HuH-7 (cell line): ENCODE measurements at places on chromosomes 12 and 14.

- DNase-seq = no peak
Measured at GRCh38 chr14:94702629-94703028, 67.3 kb downstream of the GSC start.

- no peak for DNase-seq
Measured at GRCh38 chr14:61147381-61147821, 133.7 kb downstream of the TMEM30B start.

DNA sequence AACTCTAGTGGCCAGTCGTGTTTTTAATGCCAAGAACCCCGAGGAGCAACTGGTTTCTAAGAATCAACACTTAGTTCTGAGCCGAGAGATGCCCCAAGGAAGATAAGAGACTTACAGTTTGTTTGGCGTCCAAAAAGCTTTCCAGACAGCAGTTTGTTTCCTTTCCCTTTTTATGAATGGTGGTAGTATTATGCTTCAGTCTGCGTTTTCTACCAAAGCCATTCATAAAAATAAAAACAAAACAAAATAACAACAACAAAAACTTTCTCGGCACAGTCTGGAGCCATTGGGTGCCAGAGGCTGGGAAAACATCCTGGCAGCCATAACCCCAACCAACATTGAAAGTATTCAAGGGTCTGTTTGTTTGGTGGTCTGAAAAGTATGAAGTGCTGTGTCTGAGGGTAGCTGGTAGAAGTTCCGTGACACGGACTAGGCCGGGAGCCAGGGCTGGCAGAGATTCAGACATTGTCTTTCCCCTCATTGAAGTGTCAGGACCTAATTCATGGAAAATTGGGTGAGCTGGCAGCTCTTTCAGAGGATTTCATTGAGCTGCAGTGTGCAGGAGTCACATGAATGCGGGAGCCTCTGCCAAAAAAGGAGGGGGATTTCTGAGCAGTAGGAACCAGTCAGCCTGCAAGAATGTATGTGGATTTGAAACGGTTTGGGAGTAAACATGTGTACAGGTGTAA, 124.2 kb downstream of the HMGA2 start:
- DNase-seq = no peak

GRCh38 chr14:69299286-69300035, 39.5 kb downstream of the GALNT16 start:
- no peak for DNase-seq

- no peak for DNase-seq
Measured at GRCh38 chr14:70882776-70883492, 24.3 kb upstream of the PCNX1 start.

DNA sequence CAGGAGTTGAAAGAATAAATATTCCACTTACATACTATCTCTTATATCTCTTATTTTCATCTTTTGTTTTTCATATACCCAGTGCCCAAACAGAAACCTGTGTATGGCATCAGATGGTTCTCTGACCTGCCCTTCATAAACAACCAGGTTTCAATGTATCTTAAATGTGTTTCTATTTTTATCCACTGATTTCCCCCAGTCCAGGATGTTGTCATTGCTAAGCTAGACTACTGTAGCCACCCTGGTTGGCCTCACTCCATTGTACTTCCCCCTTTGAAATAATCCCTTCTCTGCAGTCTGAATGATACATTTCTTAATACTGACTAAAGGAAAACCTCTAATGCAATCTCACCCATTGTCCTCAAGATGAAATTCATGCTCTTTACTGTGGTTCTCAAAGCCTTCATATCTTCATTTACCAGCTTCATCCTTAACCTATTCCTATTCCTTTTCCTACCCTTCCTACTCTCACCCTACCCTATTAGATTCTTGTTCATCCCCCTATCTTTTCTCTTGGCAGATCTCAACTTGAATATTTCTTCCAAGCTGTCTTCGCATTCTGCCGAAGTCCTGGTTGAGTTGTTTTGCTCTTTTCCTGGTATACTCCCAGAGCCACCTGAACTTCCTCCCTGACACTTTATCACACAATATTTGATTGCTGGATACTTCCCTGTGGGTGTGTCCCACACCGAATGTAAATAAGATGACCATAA, 312.4 kb downstream of the FOXG1 start:
- DNase-seq = no peak

- DNase-seq = no peak
Measured at GRCh38 chr12:1184402-1184801, 193.4 kb downstream of the ERC1 start.

DNA sequence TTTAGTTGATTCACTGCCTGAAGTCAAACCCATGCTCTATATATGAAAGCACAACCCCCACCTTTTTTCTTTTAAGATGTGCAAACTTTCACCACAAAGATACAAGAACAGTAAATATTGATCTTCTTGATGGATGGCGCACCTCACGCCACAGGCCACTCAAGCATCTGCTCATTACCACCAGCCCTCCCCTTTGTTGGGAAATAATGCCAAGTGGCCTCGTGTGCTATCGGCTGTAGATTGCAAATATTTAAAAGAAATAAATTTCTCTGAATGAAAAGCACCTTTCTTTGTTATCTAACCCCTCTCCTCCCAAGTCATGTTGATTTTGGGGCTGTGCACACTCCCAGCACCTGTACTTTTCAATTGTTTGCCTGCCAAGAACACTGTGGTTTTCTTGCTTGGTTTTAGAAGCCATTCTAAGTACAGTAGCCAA, 122.7 kb downstream of the C12orf42 start:
- DNase-seq = no peak

GRCh38 chr12:674272-674781, 11.1 kb upstream of the NINJ2 start:
- no peak for DNase-seq

DNA sequence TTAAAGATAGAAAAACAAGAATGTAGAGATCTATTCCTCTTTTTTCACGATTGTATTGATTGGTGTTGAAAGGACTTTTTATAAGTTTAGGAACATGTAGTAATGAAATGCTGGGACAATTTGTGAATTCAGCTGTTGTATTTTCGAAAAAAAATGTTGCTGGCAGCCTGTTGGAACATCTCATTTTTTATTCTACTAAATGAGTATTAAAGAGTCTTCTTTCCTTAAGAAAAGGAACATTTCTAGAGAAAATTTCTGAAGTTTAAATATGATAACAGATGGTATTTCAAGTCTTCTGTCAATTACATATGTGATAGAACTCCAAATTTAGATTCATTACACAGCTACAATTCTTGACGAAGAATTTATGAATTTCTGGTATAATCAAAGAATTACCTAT, 189.6 kb downstream of the TMEM117 start:
- DNase-seq = no peak

DNA sequence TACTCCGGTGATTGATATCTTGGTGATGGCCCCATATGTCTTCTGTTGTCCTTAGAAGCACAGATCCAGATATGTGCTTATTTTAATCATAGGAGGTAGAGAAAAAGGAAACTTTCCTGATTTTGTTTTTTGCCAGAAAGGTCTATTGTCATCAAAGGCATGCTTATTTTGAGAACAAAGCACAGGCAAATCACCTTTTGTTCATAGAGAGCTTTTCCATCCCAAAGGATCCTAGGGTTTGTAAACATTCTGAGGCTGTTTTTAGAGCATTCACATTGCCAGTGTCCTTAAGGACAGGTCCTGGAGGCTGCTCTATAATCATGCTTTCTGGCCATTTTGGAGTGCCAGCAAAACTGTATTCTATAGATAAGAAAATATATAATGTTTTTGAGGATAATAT, 148.5 kb upstream of the SEL1L start:
- DNase-seq = no peak

DNA sequence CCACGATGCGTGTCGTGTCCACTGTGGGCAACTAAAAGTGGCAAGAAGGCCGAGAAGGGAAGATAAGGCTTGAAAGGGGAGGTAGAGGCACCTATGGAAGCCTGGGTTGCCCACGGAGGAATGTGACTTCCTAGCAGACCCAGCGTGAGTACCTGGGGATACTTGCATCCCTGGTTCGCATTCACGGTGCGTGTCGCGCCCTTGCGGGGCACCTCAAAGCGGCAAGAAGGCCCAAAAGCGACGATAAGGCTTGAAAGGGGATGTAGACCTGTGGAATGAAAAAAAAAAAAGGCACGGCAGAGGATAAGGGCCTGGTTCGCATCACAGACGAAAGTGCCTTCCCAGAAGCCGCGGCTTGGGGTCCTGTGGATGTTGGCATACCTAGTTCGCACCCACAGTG, 282.9 kb downstream of the ALG10 start:
- no peak for DNase-seq

DNA sequence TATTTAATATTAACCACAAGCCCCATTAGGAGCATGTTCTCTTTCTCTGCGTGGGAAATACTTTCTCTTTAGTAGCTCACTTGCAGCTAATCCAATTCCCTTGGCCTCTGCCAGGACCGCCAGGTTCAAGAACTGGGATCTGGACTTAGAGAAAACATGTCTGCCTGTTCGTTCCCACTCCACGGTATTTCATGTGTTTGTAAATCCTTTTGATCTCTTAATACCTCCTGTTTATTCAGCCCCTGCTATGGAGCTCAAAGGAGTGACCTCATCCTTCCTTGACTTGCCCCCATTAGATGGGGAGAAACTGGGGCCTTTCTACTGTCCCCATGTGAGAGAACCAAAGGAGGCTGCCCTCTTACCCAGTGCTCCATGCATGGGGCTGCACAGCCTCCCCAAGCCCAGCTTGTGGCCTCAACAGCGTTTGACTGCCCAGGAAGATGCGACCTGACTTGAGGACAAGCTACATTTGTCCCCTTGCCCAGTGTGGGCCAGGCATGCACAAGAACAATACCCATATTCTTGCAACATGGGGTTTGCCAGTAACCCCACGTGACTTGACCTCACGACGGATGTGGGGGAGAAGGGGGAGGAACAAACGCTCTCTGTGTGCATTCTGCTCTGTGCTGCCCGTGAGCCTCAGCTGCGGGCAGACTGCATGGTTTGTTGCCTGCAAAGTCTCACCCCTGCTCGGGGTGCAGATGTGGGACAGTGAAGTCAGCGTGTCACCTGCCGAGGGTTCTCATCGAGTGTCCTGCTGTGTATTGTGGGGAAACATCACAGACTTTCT, 30.3 kb downstream of the CD9 start:
- no peak for DNase-seq

GRCh38 chr14:91311284-91311662, 66.8 kb upstream of the GPR68 start:
- DNase-seq = no peak

DNA sequence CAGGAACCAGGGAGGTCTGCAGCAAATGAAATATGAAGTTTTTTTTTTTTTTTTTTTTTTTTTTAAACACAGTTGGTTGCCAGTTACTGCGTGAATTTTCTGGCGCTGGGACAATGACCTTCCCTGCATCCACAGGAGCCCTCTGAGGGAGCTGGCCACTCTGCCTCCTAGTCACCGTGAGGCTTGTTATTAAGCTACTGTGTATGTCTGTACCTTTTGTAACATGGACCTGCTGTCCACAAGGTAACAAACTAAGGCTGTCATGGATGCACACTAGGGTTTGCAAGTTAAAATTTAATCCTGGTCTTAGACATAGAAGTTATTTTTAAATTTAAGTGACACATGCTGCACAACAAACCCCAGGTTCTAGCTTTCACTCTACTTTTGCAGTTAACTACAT, 211.0 kb downstream of the SSPN start:
- DNase-seq = no peak

GRCh38 chr12:41835556-41835955, 309.1 kb downstream of the GXYLT1 start:
- DNase-seq = no peak

GRCh38 chr14:68268719-68269118, 449.1 kb downstream of the RAD51B start:
- no peak for DNase-seq

GRCh38 chr12:110579535-110580253, 3.4 kb downstream of the PPTC7 start:
- DNase-seq = no peak

DNA sequence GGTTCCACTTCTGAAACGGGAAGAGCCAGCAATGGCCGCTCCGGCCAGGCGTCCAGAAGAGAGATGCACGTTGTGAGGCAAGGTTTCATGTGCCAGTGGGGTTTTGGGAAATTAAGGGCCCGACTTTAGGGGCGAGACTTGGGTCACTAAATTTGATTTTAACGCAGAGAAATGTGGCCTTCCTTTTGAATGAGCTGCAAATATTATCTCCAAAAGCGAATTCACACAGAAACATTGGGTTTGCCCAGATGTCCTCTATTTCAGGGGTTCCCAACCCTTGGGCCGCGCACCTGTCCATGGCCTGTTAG, 2.3 kb upstream of the RNASE4 start:
- DNase-seq = no peak

GRCh38 chr14:21537090-21537424, 10.9 kb upstream of the SALL2 start:
- no peak for DNase-seq

DNA sequence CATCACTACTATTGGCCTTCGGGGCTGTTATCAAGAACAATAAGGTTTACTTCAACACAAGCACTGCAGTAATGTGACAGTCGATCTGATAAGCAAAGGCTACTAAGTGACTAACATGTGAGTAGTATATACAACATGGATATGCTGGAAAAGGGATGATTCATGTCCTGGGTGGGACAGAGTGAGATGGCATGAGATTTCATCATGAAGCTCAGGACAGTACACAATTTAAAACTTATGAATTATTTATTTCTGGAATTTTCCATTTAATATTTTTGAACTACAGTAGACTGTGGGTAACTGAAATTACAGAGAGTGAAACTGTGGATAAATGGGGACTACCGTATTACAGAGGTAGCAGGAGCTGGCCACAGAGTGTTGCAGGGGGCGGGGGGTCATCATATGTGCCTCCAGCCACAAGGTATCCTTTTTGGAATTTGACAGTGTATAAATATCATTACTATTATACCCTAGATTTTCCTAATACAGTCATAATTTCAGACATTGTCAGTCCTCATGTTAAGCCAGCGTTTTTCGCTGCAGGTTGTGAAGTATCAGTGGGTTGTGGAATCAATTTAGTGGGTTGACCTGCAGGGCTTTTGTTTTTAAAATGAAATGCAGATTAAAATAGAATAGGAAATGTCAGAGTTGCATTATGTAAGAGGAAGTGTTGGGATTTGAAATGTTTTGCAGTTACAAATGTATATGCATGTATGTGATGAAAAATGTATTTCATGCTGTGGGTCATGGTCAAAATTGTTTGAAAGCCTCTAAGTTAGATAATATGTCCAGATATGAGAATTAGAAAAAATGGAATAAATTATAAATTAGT, 148.0 kb upstream of the NUDT4 start:
- DNase-seq = no peak

- no peak for DNase-seq
Measured at GRCh38 chr12:132484183-132484890, 5.6 kb upstream of the FBRSL1 start.

DNA sequence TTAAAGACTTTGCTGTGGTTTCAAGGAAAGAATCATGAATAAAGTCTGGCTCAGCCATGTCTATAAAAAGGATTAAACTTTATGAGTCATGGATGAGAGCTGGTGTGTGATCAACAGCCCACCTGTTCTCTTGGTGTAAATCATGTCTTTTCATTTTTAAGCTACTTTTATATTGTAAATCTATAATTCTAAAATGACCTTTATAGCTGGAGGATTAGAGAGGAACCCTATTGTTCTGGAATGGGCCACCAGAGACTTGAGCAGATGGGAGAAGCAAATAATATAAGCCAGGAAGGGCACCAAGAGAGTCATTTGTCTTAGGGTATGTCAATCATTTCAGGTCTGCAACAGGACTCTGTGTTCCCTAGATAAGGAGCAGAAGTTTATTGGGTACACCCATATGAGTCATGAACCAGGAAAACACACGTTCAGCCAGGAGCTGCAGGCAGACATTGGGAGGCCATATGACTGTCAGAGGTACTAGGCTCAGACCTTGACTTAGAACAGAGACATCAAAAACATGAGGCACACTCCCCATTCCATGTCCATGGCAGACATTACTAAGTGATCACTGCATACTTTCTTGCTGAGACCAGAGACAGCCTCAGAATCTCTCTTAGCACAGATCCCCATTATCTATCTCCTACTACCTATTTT, 49.3 kb downstream of the NDUFA12 start:
- DNase-seq = peak; percentile 36
